ENCODE measurements at places on chromosomes 5 and 9. TPM values are rescaled to one million over a fixed set of nuclear protein-coding genes. Genes with fewer than 3 reads are reported as not detected.

DNA sequence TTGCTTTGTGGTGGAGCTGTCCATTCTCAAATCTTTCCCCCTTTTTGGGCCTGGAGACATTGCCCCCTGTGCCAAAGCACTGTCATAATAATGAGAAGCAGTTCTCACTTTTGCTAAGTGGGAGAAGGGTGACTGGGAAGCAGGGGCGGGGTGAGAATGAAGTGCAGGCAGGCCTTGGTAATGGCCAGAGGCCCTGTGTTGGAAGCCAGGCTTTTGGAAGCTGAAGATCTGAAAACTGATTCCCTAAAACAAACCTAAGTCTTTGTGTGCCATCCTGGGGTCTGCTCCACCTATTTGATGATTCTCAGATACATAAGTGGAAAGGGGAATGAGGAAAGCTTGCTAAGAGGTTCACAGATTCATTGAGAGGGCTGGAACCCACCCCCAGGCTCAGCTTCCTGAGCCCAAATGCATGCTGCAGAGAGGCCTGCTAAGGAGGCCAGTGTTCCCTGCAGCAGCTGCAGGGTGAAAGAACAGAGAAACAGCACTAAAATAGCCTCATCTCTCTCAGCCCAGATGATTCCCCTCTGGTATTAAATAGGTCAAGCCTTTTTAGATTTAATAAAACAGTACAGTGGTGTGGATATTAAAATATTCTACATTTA is 75.0 kb downstream of the NSG2 start:
- DNase-seq = no peak

- DNase-seq = peak; percentile 71
These were observed 190.0 kb downstream of the FANCC start for GRCh38 chr9:95127249-95128176.

DNA sequence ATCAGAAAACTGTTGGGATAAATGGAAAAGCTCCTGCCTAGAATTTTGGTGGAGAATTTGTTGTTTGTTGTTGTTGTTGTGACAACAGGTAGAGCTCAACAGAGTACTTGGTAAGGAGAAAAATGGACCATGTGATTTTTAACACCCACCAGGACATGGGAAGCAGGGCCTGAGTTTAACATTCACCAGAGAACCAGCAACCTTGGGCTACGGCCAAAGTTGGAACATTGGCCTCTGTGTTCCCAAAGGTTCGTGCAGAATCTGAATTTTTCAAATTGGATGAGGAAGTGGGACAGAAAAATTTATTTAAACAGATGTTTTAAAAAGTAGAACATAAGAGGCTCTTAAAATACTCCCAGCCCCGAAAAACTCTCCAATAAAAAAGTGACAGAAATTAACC is 127.0 kb downstream of the GNA14 start:
- no peak for DNase-seq

DNA sequence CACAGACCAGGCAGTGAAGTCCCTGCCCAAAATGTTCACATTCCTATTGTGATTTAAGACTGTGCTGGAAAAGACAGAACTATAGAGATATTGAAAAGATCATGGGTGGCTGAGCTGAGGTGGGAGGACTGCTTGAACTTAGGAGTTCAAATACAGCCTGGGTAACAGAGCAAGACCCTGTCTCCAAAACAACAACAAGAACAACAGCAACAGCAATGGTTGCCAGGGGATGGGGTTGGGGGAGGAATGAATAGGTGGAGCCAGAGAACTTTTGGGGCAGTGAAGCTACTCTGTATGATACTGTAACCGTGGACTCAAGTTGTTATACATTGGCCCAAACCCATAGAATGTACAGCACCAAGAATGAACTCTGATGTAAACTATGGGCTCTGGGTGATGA is 88.2 kb downstream of the DCP2 start:
- no peak for DNase-seq

DNA sequence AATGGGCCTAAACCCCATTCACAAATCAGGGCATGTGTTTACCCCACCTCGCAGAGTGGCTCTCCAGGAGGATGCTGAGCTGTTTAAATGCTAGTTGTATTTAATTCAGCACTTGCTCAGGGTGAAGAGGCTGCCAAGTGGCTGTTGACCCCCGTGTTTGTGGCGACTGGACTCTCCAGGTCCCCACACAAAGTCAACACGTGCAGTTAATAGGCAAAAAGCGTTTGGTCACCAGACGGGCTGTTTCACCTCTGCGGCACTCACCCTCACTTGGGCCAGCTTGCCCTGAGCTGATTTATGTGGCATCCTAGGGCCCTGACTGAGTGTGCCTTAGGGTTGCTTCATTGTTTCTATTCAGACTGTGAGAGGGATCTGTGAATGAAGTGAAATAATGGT is 152.3 kb downstream of the GAS1 start:
- no peak for DNase-seq

DNA sequence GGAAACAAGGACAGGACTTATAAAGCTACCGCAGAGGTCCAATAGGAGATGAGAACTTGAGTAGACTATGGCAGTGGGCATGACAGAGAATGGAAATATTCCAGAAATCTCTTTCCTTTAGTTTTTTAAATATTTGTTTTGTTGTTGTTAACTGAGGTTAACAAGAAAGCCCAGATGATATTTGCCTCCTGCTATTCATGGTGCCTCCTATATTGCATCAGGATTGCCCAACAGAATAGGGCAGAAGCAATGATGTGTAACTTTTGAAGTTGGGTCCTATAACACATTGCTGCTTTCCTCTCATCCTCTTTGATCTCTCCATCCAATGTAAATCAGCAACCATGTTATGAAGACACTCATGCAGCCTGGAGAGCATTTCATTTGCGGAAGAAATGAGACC is 42.8 kb downstream of the PDE4D start:
- no peak for DNase-seq

DNA sequence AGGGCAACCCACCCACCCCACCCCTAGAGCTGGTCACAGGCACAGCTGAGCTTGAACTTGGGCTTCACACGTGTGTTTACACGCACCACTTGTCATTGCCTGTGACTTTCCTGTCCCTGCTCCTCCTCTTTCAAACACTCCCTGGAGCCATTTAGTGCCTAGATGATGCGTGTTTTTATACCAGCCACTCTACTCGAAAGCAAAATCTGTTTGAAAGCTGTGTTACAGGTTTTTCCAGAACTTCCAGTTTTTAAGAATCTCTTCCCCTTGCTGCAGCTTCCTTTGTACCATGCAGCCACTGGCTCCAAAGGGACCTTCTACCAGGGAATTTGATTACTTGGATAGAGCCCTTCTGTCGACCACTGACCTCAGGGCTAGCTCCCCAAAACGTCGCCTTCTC is 78.8 kb upstream of the SPRY4 start:
- DNase-seq = no peak

Gene SYK
- 0.56 TPM for polyA plus RNA-seq

Gene GLRA1
- polyA plus RNA-seq = not detected

Gene FBXL7
- not detected for polyA plus RNA-seq

Gene TRPM6
- polyA plus RNA-seq = not detected

Gene MYMK
- polyA plus RNA-seq = not detected

Gene SLCO6A1
- not detected for polyA plus RNA-seq
